ENCODE measurements at places on chromosomes 4 and X. TPM values are rescaled to one million over a fixed set of nuclear protein-coding genes. Genes with fewer than 3 reads are reported as not detected.
A peak's percentile ranks its signal among the peaks of the same experiment; 100 is the strongest.

Gene MAPK10
- total RNA-seq = 4.6 TPM

Gene GPR82
- not detected for total RNA-seq

GRCh38 chrX:102077426-102077825 lies 48.1 kb upstream of the TCEAL2 start:
- DNase-seq = no peak
- H3K4me1 ChIP-seq = no peaks in the 10 kb centered on the region
- H3K27ac ChIP-seq = no peak overlapping the region
- no peaks in the 10 kb centered on the region for H3K36me3 ChIP-seq
- H3K4me3 ChIP-seq = no peak overlapping the region

GRCh38 chr4:141375855-141376254 lies 155.2 kb downstream of the ZNF330 start:
- DNase-seq = peak; percentile 90
- H3K27ac ChIP-seq = no peak overlapping the region
- H3K4me1 ChIP-seq = peaks cover 5% of the 10 kb centered on the region

DNA sequence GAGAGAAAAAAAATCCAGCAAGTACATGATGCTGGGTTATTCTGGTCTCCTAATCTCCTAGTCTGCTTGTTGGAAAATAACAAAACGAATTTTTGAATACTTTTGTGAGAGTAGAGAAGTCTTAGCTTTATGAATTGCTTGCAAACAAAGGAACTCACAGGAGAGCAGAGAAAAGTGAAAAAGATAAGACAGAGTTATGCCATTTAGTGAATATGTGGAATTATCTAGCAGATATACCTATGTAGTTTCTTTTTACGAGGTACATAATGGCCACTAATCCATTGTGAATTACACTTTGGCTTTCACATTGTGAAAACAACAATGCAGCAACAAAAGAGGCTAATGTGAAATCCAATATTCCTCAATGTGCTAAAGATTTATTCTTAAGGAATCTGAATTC lies 226.7 kb downstream of the NDST4 start:
- no peaks in the 10 kb centered on the region for H3K27me3 ChIP-seq
- no peaks in the 10 kb centered on the region for H3K36me3 ChIP-seq
- H3K4me1 ChIP-seq = no peaks in the 10 kb centered on the region
- H3K27ac ChIP-seq = no peak overlapping the region
- no peak for DNase-seq

- H3K4me3 ChIP-seq = peak overlapping the region; percentile 33
- H3K27ac ChIP-seq = no peak overlapping the region
- H3K36me3 ChIP-seq = no peaks in the 10 kb centered on the region
- no peaks in the 10 kb centered on the region for H3K4me1 ChIP-seq
Observed at GRCh38 chrX:69616457-69617203, 717 bp downstream of the EDA start.

- H3K4me3 ChIP-seq = no peak overlapping the region
- H3K36me3 ChIP-seq = no peaks in the 10 kb centered on the region
Observed at GRCh38 chr4:107275225-107275624, 239.1 kb upstream of the DKK2 start.

- peaks cover 8% of the 10 kb centered on the region for H3K4me1 ChIP-seq
- no peak overlapping the region for H3K4me3 ChIP-seq
- no peaks in the 10 kb centered on the region for H3K36me3 ChIP-seq
- H3K27ac ChIP-seq = no peak overlapping the region
Observed at GRCh38 chr4:88605736-88606135, 13.5 kb downstream of the HERC3 start.

DNA sequence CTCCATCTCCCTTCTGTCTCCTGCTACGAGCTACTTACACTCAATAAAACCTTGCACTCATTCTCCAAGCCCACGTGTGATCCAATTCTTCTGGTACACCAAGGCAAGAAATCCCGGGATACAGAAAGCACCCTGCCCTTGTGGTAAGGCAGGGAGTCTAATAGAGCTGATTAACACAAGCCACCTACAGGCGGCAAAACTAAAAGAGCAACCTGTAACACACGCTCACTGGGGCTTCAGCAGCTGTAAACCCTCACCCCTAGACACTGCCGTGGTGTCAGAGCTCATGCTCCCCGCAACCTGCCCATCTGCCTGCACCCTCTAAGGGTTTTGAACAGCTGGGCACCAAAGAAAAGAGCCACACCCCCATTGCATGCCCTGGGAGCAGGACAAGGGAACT lies 755.4 kb upstream of the HTR2C start:
- H3K4me3 ChIP-seq = no peak overlapping the region
- no peak overlapping the region for H3K27ac ChIP-seq
- no peaks in the 10 kb centered on the region for H3K4me1 ChIP-seq
- no peak for DNase-seq
- no peaks in the 10 kb centered on the region for H3K27me3 ChIP-seq
- no peaks in the 10 kb centered on the region for H3K36me3 ChIP-seq

GRCh38 chr4:172892300-172892699 lies 276.3 kb upstream of the GALNT7 start:
- H3K4me3 ChIP-seq = no peak overlapping the region
- H3K36me3 ChIP-seq = no peaks in the 10 kb centered on the region
- H3K27ac ChIP-seq = no peak overlapping the region

DNA sequence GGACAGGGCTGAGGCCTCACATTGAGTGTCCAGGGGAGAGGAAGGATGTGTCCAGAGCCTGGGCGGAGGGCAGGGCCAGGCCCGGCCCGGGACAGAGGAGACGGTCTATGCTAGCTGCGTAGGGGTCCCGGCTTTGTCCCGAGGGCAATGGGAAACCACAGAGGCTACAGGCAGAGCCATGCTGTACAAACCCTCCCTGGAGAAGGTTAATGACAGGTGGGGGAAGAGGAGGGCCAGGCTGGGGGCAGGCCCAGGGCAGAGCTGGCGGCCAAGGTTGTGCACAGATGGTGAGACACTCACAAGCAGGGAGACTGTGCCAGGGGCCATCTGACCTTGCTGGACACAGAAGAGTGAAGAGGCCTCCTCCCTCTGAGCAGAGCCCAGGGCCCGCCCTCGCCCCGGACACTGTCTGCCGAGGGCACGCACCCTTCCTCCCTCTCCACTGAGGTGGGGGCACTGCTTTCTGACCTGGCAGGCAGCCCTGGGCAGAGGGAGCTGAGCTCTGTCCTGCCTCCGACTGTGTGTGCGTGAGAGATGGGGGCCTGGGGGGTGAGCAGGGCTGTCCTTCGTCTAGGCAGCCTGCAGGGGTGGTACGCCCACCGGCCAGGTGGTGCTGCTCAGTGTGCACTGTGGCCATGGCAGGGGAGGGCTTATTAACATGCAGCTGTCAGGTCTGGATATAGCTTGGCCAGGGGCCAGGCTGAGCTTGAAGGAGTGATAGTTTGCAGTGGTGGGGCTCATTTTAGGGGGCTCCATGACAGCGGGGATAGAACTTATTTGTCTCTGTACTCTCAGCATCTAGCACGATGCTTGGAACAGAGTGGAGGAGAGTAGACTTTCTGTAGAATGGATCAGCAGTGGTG lies 75.7 kb upstream of the LRPAP1 start:
- no peaks in the 10 kb centered on the region for H3K4me1 ChIP-seq
- no peak for DNase-seq
- H3K27me3 ChIP-seq = no peaks in the 10 kb centered on the region
- H3K27ac ChIP-seq = no peak overlapping the region

DNA sequence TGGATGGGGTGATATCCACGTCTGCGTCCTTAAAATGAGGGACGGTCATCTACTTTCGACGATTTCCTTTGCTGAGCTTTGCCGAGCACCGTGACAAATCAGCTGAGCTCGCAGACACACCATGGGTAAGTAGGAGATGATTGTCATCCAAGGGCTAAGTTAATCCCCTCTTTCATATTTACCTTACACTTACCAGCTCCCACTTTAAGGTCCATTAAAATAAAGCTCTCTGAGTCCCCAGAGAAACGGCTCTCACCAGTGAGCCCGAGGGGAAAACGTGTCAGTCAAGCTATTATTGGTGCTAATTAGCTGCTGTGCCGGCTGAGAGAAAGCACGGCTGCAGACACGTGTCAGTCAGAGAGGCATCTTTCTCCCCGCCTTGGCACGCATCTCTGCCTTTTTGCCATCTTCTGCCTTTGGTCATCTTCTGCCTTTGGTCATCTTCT lies 72.2 kb downstream of the CRLF2 start:
- no peaks in the 10 kb centered on the region for H3K36me3 ChIP-seq
- no peak overlapping the region for H3K4me3 ChIP-seq
- H3K27ac ChIP-seq = no peak overlapping the region
- DNase-seq = no peak
- no peaks in the 10 kb centered on the region for H3K27me3 ChIP-seq
- no peaks in the 10 kb centered on the region for H3K4me1 ChIP-seq

GRCh38 chrX:107025545-107025944 lies 25.5 kb upstream of the MORC4 start:
- H3K27ac ChIP-seq = no peak overlapping the region
- no peaks in the 10 kb centered on the region for H3K36me3 ChIP-seq
- H3K27me3 ChIP-seq = no peaks in the 10 kb centered on the region
- DNase-seq = peak; percentile 2

GRCh38 chr4:88706574-88706973 lies 8.9 kb upstream of the NAP1L5 start:
- no peak overlapping the region for H3K27ac ChIP-seq
- no peak overlapping the region for H3K4me3 ChIP-seq
- H3K4me1 ChIP-seq = no peaks in the 10 kb centered on the region
- H3K27me3 ChIP-seq = no peaks in the 10 kb centered on the region

DNA sequence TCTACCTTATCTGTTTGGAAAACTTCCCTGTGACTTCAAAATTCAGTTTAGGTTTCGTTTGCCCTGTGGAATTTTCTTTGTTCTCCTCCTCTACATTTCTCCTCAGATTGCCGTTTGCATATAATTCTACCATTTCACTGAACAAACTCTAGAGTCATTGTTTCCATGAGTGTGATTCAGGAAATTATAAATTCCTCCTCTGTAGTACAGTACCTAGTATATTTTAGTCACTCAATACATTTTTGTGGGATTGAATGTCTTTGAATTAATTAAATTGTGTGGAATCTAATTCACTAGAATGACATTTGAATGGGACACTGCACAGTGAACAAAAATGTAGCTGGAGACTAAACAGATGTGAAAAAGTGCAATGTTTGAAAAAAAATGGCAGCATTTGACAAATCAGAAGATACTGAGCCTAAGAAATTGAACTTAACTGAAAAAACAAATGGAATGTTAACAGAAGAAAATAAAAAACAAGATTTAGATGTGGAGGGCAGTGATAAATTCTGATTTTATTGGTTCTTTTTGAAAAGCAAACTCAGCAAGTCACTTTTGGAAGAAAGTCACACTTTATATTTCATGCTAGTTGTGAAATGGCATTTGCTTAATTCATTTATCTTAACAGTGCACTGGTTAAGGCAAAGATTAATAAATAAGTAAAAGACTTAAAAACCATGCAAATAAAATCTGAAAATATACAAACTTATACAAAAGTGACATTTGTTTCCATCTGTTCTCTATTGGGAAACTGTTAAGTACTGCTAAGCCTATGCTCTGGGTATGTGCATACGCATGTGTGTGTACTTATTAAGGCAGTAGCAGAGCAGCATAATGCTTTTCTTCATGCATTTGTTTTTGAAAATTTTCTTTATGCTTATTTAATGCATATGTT lies 512.3 kb downstream of the FAT4 start:
- H3K4me1 ChIP-seq = no peaks in the 10 kb centered on the region
- H3K27ac ChIP-seq = no peak overlapping the region

DNA sequence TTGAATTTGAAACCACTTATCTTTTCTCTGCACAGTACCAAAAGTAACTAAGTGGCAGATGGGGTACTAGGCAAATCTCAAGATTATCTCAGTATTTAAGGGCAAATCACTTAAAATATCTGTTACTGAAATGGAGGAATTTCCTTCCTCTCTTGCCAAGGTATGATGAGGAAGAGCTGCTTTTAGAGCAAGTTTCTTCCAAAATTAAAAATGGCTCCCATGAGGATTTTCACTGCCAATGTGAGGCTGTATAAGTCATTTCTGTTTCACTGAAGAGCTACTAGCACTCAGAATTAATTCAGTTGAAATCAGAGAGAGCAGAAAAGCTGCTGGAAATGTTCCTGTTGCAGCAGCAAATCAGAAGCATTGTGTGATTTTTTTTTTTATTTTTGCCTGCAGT lies 43.4 kb downstream of the GABRB1 start:
- no peaks in the 10 kb centered on the region for H3K36me3 ChIP-seq
- peaks cover 54% of the 10 kb centered on the region for H3K4me1 ChIP-seq
- H3K4me3 ChIP-seq = no peak overlapping the region
- peak overlapping the region; percentile 59 for H3K27ac ChIP-seq

- no peak for DNase-seq
- H3K4me1 ChIP-seq = no peaks in the 10 kb centered on the region
- no peak overlapping the region for H3K27ac ChIP-seq
Observed at GRCh38 chrX:151729056-151729725, 5.4 kb upstream of the CNGA2 start.

- peak overlapping the region; percentile 75 for H3K27ac ChIP-seq
- H3K27me3 ChIP-seq = no peaks in the 10 kb centered on the region
- no peak overlapping the region for H3K4me3 ChIP-seq
- H3K4me1 ChIP-seq = peaks cover 24% of the 10 kb centered on the region
- H3K36me3 ChIP-seq = no peaks in the 10 kb centered on the region
Observed at GRCh38 chrX:136259543-136259942, 8.3 kb upstream of the MAP7D3 start.

DNA sequence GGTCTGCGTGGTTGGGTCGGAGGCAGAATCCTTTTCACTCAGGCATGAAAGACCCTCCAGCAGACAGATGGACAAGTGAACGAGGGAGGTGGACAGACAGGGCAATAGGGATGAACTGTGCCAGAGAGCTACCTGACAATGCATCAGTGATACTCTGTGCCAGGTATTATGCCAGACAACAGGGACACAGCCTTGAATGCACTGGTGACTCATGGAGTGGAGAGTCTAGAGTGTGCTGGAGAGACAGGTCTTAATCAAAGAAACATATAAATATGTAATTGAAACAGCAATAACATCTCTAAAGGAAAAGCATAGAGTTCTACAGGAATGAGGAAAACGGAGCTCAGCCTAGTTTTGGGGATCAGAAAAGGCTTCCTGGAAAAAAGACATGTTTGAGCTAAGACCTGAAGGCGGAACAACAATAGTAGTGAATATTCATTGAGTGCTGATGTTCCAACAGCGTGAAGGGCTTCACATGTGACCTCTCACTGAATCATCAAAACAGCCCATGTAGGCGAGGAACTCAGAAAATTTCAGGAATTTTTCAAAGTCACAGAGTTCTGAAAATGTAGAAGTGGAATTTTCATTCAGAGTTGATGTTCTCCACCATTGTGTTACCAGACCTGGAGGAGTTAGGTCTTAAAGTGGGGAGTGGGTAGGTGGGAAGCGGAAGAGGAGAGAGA lies 20.0 kb upstream of the FGFBP2 start:
- H3K4me3 ChIP-seq = no peak overlapping the region
- H3K4me1 ChIP-seq = peaks cover 10% of the 10 kb centered on the region
- peak; percentile 56 for DNase-seq
- H3K36me3 ChIP-seq = no peaks in the 10 kb centered on the region
